ENCODE measurements at places on chromosomes 2 and 18.

- no peak for DNase-seq
Measured at GRCh38 chr2:237509151-237509550, 22.1 kb downstream of the MLPH start.

GRCh38 chr2:184680825-184681224, 82.5 kb downstream of the ZNF804A start:
- DNase-seq, result no peak

GRCh38 chr2:218395456-218395825, 4.2 kb upstream of the CTDSP1 start:
- DNase-seq, result no peak

DNA sequence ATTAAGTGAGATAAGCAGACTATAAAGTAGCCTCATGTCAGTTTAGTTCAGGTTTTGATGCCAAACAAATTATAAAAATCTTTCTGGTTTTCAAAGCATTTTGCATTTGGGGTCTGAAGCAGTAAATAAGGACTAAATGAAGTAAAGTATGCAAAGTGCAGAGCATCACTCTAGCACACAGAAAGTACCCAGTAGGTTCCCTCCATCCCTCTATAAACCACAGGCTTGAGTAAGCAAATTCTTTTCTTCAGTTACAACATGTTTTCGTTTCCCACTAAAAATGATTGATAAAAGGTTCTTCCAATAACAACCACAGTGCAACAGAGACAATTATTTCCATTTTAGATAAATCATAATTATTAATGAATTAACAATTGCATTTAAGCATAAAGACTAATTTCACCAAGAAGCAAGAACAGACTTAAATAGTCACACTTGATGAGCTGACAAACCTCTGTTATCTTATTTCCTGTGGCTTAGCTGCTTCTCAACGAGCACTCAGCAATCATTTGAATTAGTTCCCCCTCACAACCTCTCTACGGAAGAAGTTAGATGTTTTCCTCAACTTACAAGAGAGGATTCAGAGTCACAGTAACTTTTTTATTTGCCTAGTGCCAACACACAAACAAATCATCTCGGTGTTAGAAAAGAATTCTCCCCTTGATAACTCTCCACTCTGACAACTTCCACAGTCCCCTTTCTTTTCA, 249.8 kb downstream of the NBAS start:
- peak; percentile 10 for DNase-seq

GRCh38 chr2:53476834-53477233, 290.8 kb upstream of the CHAC2 start:
- DNase-seq, result no peak

Measured in CD4-positive, alpha-beta T cell treated with Interleukin-12 subunit alpha and Interleukin-12 subunit beta, for 1 hour (primary cell).